SK-N-MC (cell line): ENCODE measurements at places on chromosomes 13 and 19.

DNA sequence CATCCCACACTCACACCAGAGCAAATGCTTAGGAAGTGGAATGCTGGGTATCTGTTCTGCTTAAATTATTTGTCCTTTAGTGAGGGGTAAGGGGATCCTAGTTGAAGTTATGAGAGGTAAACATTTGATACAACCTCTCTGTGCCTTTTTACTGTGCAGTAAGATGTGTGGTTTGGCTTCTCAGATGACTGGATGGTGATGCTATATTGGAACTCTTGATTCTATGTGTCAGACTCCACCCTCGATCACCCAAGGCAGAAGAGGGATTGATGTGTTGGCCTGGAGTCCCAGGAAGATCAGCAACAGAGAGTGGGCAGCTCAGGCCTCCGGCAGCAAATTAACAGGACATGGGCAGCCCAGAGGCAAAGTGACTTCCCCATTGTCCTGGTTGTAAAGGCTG lies 66.7 kb downstream of the SIPA1L3 start:
- DNase-seq, result no peak

DNA sequence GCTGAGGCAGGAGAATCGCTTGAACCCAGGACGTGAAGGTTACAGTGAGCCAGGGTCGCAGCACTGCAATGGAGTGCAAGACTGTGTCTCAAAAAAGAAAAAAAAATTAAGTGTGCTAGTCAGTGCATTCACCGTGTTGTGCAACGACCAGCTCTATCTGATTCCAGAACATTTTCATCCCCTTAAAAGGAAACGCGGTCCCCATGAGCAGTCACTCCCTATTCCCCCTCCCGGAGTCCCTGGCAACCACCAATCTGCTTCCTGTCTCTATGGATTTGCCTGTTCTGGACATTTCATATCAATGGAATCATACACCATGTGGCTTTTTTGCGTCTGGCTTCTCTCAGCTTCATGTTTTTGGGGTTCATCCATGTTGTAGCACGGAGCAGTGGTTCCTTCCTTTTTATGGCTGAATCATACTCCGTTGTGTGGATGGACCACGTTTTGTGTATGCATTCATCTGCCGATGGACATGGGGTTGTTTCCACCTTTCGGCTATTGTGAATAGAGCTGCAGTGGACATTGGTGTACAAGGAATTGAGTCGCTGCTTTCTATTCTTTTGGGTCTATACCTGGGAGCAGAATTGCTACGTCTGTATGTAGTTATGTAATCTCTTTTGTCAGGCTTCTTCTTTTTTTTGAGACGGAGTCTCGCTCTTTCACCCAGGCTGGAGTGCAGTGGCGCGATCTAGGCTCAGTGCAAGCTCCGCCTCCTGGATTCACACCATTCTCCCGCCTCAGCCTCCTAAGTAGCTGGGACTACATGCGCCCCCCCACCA lies 19.8 kb downstream of the MYO9B start:
- DNase-seq, result no peak

- peak; percentile 42 for DNase-seq
Observed at GRCh38 chr13:35953537-35954206, 177.5 kb downstream of the DCLK1 start.

DNA sequence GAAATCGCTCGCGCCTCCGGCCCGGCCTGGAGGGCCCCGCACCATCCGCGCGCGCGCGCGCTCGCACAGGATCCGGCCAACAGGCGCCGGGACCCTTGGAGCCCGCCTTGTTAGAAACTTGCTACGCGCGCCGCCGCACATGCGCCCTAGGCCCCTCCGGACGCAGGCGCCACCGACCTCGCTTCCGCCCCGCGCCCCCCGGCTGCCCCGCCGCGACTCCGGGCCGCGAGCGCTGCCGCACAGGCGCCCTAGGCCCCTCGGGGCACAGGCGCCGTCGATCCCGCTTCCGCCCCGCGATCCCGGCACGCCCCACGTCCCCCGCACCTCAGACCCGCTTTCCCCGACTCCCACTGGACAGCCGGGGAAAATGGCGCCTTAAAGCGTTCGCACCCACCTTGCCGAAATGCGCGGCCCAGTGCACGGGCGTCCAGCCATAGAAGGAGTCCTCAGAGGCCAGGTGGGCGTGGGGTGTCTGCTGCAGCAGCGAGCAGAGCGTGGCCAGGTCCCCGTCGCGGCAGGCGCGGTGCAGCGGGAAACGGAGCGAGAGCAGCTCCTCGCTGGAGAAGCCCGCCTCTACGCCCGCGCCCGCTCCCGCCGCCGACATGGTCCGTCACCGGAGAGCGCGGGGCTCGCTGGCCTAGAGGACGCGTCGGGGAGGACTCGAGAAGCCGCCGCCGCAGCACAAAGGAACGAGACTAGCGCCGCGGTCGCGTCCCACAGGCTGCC lies 375 bp downstream of the ANKRD10 start:
- DNase-seq, result no peak

- no peak for DNase-seq
Observed at GRCh38 chr19:41566001-41566400, 10.0 kb upstream of the CEACAM21 start.

DNA sequence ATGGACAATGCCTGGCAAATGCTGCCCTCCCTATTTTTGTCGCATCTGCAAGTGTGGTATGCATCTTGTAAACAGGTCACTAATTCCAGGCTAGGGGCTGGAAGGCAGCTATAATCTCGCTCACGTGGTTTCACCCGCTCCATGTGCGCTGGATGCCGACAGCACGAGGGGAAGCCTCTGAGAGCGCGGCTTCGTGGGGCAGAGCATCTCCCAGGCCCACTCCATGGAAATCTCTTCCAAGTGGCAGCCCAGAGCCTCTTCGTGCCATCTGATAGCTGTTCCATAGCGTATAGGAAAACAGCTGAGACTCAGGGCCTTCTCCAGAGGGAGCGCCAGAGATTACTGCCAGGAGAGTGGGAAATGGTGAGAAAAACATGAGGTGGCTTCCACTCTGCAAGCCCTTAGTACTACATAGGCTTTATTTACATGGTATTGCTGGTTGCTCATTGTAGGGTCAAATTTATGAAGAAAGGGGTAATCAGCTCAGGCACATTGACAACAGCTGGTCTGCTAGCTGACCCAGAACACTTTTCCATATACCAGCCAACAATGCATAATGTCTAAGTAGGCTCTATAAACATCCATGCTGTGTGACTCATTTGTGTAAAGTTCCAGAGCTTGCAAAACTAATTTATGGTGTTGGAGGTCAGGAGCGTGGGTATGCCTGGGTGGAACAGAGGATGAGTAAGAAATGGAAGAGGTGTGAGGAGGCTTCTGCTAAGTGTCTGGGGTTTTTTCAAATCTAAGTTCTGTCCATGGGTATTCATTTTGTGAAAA lies 165.2 kb downstream of the SHISA2 start:
- DNase-seq, result no peak

GRCh38 chr19:48210005-48210404 lies 39.5 kb downstream of the ZSWIM9 start:
- DNase-seq, result no peak

DNA sequence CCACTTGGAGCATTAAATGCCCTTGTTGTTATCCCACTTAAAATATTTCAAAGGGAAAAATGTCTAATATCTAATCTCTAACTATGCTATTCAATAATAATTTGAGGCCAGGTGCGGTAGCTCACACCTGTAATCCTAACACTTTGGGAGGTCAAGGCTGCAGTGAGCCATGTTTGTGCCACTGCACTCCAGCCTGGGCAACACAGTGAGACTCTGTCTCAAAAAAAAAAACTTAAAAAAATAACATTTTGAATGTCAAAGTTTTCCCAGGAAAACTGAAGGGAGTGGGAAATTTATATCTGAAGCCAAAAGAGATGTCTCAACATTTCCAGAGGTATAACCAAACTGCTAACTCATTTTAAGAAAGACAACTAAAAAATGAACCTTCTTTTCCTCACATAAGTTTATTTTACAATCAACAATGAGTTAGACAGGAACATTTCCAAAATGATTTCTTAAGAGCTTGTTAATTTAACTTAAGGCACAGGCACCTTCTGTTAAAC lies 47.9 kb downstream of the CAB39L start:
- DNase-seq, result no peak

DNA sequence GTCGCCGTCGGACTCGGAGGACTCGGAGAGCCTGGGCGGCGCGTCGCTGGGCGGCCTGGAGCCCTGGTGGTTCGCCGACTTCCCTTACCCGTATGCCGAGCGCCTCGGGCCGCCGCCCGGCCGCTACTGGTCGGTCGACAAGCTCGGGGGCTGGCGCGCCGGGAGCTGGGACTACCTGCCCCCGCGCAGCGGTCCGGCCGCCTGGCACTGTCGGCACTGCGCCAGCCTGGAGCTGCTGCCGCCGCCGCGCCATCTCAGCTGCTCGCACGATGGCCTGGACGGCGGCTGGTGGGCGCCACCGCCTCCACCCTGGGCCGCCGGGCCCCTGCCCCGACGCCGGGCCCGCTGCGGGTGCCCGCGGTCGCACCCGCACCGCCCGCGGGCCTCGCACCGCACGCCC lies 2.5 kb upstream of the GRWD1 start:
- no peak for DNase-seq

DNA sequence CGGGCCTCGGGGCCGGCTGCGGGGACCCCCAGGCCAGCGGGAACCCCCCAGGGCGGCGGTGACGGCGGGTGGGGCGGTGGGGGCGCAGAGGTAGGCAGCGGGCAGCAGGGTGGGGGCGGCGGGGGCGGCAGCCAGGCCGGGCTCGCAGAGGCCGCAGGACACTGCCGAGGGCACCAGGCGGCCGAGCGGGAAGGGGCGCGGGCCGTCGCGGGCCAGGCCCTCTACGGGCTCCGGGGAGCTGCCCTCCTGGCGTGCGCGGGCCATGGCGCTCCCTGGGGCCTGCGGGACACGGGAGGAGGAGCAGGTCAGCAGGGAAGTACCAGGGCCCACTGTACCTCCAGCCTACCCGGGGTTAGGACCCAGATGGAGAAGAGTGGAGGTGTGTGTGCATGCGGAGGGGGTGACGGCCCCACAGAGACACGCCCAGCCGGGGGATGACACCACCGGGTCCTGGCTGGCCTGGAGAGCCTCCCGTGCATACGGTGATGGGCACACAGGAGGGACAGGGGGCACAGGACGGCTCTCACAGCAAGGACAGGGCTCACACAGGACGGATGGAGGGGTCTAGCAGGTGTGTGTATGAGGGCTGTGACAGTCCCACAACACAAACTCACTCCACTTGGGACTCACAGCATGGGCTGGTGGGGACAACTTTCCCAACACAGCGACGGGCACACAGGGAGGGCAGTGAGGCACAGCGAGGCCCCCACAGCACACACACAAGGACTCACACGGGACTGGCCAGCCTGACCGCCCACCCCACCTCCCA lies 2.6 kb downstream of the BBC3 start:
- no peak for DNase-seq

GRCh38 chr19:45376045-45376724 lies 5.8 kb upstream of the ERCC2 start:
- DNase-seq, result peak; percentile 28

DNA sequence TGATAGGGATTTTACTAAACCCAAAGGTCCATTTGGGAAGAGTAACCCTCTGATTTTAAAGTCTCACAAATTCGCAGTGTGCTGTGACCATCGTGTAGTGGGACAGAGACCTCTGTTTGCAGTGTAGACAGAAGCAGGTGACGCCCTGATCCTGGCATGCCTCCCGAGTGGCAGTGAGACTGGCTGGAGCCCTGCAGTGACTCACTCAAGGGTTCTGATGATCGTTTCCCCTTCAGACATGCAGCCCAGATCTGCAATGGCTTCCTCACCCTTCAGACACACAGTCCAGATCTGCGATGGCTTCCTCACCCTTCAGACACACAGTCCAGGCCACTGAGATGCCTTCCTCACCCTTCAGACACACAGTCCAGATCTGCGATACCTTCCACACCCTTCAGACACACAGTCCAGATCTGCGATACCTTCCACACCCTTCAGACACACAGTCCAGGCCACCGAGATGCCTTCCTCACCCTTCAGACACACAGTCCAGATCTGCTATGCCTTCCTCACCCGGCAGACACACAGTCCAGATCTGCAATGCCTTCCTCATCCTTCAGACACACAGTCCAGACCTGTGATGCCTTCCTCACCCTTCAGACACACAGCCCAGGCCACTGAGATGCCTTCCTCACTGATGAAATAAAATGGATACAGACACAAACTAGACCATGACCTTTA lies 125.2 kb downstream of the ATP11A start:
- DNase-seq, result no peak

DNA sequence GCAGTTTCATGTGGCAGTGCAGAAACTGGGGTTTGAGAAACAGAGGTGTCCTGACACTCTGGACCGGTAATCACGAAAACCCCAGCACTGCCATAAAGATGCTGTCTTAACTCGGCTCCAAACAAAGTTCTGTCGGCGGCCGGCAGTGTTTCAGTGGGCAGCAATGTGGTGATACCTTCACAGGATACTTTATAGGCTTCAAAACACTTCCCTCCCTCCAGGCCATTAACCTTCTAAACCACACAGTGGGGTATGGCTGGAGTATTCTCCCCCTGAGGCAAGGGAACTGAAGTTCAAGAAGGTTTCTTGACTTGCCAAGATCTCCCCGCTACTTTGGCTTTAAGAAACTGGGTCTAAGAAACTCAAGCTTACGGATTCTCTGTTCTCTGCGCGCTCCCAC lies 1.1 kb downstream of the RUBCNL start:
- DNase-seq, result no peak

GRCh38 chr13:20945952-20946383 lies 43.4 kb upstream of the XPO4 start:
- no peak for DNase-seq
